Ammon's horn (tissue), 1 donor: ENCODE measurements at places on chromosomes 11 and 22.

- DNase-seq = peak; percentile 67
Observed at GRCh38 chr11:34512840-34513681, 533 bp downstream of the ELF5 start.

DNA sequence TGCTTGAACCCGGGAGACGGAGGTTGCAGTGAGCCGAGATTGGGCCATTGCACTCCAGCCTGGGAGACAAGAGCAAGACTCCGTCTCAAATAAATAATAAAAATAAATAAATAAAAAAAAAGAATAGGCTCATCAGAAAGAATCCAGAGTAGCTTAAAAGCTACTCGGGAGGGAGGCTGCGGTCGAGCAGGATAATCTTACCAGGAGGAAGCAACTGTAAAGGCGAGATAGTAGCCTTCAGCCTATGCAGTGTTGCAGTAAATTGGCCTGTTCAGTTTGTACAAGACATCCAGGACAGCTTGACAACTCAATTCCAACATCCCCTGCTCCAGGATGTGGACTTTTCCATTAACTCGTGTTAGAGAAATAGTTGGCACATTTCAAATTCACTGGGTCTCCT lies 1164.7 kb downstream of the LRRC4C start:
- no peak for DNase-seq

DNA sequence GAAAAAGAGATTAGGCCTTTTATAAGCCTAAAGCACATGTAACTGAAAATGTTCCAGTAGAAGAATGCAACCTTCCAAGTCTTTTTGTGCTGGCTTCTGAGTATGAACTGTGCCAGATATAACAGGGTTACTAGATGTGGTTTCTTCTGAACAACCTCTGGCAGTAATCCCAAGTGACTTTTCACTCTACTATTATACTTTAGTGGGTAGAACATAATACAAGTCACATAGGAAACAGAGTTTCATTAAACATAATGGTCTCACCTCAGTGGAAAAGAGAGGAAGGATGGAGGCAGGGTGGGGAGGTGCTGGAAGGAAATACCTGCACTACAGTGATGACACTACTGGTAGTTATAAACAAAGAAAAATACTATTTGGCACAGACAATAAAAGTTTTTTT lies 81.3 kb downstream of the PHF21A start:
- no peak for DNase-seq

DNA sequence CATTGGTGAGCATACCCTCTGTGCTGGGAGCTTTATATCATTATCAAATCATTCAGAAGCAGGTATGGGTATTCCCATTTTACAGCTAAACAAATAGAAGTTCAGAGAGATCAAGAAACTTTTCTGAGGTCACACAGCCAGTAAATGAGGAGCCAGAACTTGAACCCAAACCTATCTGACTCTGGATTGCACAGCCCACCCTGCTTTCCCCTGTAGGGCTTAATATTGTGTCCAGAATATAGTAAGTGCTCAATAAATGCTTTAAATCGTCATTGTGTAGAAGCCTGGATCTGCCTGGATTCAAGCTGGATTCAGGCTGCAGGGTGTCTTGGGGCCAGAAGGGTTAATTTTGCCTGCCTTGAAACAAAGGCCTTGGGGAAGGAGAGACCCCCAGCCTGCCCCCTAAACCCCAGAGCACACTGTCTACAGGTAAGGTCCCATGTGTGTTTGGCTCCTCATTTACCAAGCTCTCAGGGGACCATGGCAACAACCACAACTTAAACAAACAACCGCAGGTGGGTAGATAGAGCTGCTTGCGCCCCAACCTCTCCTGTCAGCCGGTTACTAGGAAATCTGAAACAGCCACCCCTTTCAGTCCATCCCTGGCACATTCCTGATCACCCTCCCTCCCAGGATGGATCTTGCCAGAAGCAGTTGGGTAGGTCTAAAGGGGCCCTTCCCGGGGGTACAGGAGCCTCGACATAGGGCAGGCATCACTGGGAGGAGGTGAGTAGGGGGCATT lies 3.0 kb upstream of the SEC14L3 start:
- DNase-seq = no peak

- peak; percentile 50 for DNase-seq
Observed at GRCh38 chr22:40121461-40121860, 56.3 kb upstream of the TNRC6B start.

DNA sequence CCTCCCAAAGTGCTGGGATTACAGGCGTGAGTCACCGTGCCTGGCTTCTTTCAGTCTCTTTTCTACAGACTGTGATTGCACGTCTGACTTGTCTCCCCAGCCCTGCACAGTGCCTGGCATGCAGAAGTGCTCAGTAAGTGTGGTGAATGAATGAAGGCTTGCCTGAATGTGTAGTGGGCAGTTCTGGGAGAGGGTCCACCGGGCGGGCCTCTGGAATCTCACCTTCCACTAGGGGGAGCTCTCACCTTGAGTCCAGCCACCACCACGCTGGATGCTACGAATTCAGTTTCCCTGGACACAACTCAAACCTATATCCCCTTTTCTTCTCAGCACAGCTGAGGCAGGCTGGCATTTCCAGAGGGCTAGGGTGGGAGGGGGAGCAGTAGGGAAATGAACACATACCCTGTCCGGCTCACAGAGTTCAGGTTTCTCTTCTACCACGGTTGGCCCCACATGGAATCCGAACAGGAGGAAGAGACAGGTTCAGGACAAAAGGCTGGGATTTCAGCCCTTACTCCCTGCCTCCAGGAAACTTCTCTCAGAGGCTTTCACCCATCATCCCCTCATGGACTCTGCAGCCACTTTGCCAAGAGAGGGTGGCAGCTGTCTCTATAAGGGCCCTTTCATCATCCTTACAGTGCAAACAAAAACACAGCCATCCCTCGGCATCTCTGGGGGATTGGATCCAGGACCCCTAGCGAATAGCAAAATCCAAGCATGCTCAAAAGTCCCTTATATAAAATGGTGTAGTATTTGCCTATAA lies 86.8 kb downstream of the NECTIN1 start:
- peak; percentile 29 for DNase-seq

DNA sequence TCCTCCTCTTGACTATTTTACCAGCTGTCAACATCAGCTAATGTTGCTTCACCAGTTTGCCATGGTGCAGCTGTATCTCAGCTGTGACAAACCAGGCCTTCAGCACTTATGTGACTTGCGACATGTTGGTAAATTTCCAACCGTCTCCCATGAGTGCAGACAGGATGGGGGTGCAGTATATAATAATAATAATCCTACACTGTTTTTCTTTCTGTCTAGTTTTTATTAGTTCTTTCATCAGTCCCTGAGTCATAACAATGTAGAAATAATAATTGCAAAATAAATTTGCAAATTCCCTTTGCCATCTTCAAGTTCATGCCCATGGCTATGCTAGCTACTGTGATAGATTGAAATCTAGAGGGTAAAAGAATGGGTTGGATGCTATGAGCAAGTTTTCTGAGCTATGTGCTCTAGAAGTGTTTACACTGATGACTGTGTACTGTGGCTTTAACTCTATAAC lies 4.9 kb downstream of the MMP13 start:
- no peak for DNase-seq

DNA sequence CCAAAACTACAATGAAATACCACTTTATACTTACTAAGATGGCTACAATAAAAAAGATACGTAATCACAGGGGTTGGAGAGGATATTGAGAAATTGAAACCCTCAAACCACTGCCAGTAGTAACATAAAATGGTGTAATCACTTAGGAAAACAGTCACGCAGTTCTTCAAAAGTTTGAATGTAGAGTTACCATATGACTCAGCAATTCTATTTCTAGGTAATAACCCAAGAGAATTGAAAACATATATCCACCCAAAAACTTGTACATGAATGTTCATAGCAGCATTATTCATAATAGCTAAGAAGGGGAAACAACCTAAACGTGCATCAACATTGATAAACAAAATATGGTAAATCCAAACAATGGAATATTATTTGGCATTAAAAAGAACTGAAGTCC lies 24.4 kb upstream of the PSMA1 start:
- no peak for DNase-seq
